ENCODE measurements at places on chromosomes 6 and 20.

- DNase-seq, result no peak
These were observed 136.5 kb downstream of the CDKAL1 start for GRCh38 chr6:20670750-20671149.

- DNase-seq, result no peak
These were observed 31.5 kb upstream of the SULF2 start for GRCh38 chr20:47816487-47817451.

GRCh38 chr6:133683308-133683580, 205.7 kb upstream of the TCF21 start:
- no peak for DNase-seq

DNA sequence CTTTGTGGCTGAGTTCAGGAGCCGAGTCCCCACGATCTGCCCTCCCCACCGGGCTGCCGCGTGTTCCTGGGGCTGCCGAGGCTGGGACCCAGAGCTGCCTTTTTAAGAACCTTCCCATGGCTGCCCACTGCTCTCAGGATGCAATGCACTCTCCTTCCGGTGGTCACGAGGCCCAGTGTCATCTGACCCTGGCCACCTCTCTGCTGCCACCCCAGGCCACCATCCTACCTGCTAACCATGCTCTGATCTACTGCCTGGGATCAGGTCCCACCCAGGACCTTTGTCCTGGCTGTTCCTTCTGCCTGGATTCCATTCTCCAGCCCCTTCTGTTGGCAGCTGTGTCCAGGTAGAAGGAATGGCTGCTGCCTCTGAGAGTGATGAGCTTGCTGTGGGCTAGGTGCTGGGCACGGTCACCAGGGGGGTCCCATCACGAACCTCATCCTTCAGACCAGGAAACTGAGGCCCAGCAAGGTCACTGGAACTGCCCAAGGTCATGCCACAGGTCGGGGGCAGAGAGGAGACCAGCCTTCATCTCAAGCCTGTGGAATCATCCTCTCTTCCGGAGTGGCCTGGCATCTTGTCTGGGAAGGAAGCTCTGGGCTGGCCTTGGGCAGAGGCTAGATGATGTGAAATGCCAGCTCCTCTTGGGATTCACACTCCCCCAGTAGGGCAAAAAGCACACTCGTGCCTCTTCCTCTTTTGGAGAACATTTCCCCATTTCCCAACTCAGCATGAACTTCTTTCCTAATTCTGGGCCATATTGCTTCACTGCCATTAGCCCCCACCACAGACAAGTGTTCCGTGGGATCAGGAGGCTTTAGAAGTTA, 20.5 kb downstream of the PCK1 start:
- no peak for DNase-seq

DNA sequence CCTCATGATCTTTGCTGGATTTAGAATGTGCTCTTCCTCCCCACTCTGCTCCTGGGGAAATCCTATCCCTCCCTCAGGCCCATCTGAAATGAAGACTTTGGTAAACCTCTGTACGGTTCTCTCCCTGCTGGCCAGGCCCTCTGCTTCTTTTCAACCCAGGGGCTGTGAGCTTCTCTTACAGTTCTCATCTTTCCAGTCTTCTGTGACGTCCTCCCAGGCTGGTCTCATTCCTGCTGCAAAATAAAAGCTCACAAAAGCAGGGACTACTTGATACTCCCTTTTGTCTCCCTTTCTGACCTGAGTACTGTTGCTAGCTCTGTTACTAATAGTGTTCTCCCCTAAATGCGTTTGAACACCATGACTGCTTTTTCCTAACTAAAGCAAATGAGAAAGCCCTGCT, 46.3 kb downstream of the UNC5CL start:
- no peak for DNase-seq

DNA sequence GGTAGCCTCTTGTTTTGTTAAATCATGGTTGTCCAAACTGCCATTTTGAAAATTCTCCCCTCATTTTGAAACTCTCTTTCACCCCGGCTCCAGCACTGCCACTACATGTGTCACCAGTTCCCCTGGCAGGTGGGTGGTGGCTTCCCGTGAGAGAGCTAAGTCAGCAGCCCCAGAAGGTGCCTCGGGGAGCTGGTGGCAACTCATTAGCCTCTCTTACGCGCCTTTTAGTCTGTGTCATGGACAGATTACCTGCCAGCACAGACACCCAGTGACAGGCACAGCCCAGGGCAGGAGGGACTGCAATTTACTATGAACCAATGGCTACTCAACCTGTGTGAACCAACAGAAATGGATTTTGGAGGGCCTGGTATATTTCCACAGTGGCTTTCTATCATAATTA, 147.1 kb upstream of the SASH1 start:
- DNase-seq, result no peak

DNA sequence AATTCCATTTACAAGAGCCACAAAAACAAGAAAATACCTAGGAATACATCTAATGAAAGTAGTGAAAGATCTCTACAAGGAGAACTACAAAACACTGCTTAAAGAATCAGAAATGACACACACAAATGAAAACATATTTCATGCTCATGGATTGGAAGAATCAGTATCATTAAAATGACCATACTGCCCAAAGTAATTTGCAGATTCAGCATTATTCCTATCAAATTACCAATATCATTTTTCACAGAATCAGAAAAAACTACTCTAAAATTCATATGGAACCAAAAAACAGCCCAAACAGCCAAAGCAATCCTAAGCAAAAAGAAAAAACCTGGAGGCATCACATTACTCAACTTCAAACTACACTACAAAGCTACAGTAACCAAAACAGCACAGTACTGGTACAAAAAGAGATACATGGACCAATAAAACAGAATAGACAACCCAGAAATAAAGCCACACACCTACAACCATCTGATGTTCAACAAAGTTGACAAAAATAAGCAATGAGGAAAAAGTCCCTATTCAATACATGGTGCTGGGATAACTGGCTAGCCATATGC, 24.3 kb downstream of the REV3L start:
- DNase-seq, result no peak

GRCh38 chr6:155641603-155642002, 186.0 kb upstream of the NOX3 start:
- no peak for DNase-seq

DNA sequence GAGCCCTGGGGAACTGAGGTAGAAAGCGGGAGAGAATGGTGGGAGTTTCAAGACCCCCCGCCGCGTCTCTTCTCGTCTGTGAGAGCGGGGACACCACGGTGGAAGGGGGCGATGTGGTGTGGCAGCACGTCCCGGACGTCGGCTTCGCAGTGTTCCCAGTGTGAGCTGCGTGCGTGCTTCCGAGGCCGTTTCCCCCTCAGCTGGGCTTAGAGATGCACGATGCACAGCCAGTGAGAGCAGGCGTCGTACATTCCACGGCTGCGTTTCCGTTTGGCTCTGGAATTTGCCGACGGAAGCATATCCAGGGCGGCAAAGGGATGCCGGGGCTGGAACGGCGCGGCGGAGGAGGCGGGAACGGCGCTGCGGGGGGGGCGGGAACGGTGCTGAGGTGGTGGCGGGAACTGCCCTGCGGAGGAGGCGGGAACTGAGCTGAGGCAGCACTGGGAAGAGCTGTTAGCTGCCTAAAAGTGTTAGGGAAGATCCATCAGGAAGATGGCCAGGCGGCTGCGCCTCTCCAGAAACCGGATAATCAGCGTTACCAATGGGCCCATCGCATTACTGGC, 37.7 kb downstream of the KIF25 start:
- DNase-seq, result no peak

- no peak for DNase-seq
These were observed 443.1 kb upstream of the FLRT3 start for GRCh38 chr20:14780508-14780907.

- no peak for DNase-seq
These were observed 254.3 kb upstream of the FOXQ1 start for GRCh38 chr6:1057490-1058135.

- no peak for DNase-seq
These were observed 82.8 kb downstream of the MLIP start for GRCh38 chr6:54194067-54194466.

- no peak for DNase-seq
These were observed 422.8 kb downstream of the EPM2A start for GRCh38 chr6:145312481-145312880.

GRCh38 chr20:18728870-18729224, 84.7 kb upstream of the SCP2D1 start:
- DNase-seq, result no peak

- no peak for DNase-seq
These were observed 18.0 kb downstream of the C6orf52 start for GRCh38 chr6:10676403-10676802.

DNA sequence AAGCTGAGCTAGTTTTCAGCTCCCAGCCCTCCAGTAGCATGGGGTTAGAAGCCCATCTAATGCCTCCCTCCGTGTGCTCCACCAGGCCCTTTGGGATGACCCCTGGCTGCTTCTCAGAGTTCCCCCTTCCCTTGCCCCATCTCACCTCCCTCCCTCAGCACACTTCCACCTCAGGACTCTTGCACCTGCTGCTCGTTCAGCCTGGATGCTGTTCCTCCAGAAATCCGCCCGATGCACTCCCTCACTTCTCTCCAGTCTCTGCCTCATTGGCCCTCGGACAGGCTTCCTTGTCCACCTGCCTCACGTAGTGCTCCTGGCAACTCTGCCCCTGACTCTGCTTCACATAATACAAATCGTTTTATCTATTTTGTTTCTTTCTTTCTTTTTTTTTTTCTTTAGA, 26.8 kb downstream of the FGD2 start:
- no peak for DNase-seq

DNA sequence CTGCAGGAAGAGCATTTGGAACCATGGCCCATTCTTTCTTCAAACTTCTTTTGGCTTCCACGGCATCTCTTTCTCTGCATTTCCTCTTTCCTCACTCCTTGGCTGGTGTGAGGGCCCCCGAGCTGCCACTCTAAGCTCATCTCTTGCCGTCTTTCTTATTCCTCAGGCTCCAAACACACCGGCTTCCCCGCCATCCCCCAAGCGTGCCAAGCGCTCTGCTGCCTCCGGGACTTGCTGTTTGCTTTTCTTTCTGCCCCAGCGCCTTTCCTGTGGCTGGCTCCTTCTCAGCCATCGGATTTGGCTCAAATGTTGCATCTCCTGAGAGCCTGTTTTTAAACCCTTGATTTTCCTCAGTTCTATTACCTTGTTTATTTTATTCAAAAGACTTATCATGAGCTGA, 172.7 kb downstream of the PACRG start:
- no peak for DNase-seq

GRCh38 chr20:31943052-31943471, 8.8 kb downstream of the PDRG1 start:
- no peak for DNase-seq

- no peak for DNase-seq
These were observed 63.5 kb downstream of the VTA1 start for GRCh38 chr6:142210606-142211005.

- DNase-seq, result no peak
These were observed 5.7 kb downstream of the CCDC170 start for GRCh38 chr6:151499551-151499950.

- DNase-seq, result no peak
These were observed 166.8 kb upstream of the PREP start for GRCh38 chr6:105569706-105570105.
